ENCODE measurements at places on chromosomes 11 and 22.

DNA sequence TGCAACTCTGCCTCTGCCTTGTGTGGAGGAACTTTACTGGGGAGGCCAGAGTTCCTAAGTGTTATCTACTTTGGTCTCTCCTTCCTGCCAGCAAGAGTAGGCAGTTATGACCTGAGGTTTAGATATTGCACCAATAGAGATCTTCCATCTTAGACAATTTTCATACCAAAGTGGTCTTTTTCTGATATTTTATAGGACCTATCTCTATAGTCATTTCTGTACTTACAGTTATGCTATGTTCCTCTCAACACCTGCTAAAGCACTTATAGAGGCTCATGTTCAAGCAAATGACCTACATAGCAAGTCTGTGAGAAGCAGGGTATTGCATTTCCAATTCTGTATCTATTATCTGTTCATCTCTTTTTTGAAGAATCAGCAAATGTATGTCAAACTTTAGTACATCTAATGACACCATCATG is 80.8 kb downstream of the HORMAD2 start:
- no peak for DNase-seq

DNA sequence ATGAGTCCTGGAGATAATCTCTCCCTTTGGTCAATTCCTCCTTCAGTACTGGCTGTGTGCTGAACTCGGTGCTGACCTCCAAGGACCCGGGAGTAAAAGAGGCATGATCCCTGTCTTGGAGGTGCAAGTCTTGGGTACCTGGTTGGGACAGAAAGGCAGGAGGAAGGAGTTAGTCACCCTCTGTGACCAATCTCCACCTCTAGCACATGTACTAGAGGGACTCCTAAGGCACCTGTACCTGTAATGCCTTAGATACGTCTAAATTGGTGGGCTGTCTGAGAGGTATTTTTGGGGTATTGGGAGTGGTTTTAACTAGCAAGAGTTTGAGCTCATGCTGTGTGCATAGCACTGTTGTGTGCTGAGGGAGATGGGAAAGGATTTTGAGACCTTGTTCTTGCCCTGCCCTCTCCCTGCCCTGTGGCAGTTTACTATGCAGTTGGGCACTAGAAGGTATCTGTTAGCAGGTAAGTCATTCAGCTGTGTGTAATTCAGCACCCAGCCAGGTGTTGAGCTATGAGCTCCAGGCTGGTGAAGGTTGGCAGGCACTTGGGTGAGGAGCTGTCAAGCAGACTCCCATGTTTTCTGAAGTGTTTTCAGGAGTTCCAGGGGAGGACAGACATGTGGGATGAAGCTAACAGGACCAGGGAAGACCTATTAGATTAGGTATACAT is 2.5 kb downstream of the PANX1 start:
- no peak for DNase-seq

DNA sequence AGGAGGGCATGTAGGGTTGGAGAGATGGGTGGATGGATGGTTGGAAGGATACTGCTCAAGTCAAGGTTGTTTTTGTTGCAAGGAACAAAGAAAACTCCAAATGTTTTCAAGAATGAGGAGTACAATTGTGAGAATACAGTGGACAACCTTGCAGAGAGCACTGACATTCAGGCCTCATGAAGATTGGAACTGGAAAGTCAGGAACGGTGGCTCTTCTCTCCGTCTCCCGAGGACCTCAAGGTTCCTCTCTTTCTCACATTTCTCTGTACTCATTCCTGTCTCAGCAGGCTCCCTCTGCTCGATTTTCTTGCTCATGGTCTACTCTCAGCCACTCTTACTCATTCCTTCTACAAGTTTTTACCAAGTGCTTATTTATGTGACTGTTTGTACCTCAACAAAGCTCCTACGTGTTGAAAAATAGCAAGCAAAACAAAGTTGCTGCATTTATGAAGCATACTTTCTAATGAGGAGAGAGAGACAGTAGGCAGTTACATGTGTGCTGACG is 97.6 kb downstream of the SWAP70 start:
- DNase-seq, result no peak

- peak; percentile 66 for DNase-seq
Observed at GRCh38 chr11:62593434-62594044, 2.2 kb upstream of the TUT1 start.

DNA sequence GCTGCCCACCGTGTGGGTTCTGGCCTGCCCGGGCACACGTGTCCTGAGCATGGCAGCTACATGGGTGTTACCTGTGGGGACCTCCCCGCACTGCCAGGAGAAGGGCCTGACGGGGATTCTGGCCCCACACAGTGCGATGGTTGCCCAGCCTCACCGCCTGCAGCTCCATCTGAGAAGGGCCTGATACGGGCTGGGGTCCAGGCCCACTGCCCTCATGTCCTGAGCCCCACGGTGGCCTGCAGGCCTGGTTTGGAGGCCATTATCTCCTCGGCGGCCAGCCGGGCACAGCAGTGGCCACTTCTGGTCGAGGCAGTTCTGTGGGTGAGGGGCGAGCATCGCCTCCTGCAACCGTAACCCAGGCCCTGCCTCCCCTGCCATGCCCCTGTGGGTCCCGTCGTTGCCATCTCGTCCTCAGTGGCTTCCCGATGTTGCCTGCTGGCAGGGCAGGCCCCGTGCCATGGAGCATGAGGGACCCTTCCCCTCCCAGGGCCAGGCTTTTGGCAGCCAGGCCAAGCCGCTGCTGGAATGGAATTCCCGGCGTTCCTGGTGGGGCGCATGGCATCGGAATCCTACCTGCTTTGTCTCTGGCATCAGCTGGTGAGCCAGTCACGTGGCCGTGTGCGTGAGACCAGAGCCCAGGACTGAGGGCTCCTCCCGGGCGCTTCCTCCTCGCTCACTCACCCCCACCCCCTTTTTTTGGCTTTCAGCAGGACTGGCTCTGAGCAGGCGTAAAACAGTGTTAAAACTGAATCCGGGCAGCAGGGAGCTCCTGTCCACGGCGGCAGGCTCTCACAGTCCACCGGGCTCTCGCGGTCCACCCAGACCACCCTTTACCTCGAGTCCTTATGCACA is 71.9 kb upstream of the PPARA start:
- no peak for DNase-seq

- no peak for DNase-seq
Observed at GRCh38 chr11:82889133-82890001, 10.9 kb downstream of the PRCP start.

All from stimulated activated CD8-positive, alpha-beta memory T cell treated with anti-CD3 and anti-CD28 coated beads, Interleukin-4, amount 100 ng/mL, for 4 hours (primary cell).